Immature natural killer cell (primary cell): ENCODE measurements at places on chromosomes 3 and 15. TPM values are rescaled to one million over a fixed set of nuclear protein-coding genes. Genes with fewer than 3 reads are reported as not detected.

Gene AP3B2
- not detected for polyA plus RNA-seq

GRCh38 chr3:83140983-83141382 lies 1379.5 kb upstream of the GBE1 start:
- H3K4me3 ChIP-seq = no peak overlapping the region
- no peak for DNase-seq
- no peaks in the 10 kb centered on the region for H3K36me3 ChIP-seq
- no peak overlapping the region for H3K27ac ChIP-seq
- no peaks in the 10 kb centered on the region for H3K4me1 ChIP-seq

- H3K27me3 ChIP-seq = peaks cover 1% of the 10 kb centered on the region
- no peaks in the 10 kb centered on the region for H3K4me1 ChIP-seq
- H3K4me3 ChIP-seq = no peak overlapping the region
- DNase-seq = no peak
- no peaks in the 10 kb centered on the region for H3K36me3 ChIP-seq
Measured at GRCh38 chr3:144491333-144491732, 519.7 kb downstream of the DIPK2A start.

DNA sequence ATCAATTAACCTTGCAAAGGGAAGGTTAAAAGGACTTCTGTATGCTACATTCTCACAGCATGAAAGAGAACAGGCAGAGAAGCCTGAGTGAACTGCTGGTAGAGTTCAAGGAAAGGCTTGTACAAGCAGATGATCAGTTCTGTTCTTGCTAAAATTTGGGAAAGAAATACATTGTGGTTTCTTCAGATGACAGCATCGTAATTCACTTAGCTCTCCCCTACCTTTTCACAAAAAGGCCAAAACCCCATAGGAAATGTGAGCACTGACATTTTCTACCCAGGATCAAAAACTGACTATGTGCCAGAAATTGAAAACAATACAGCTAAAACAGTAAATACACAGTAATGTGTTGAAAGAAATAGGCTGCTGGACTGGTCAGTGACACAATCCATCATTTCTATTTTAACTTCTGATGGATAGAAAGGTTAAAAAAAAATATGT lies 216.4 kb downstream of the DPH6 start:
- no peak overlapping the region for H3K4me3 ChIP-seq
- no peaks in the 10 kb centered on the region for H3K27me3 ChIP-seq
- DNase-seq = no peak
- no peaks in the 10 kb centered on the region for H3K4me1 ChIP-seq
- no peaks in the 10 kb centered on the region for H3K36me3 ChIP-seq
